ENCODE measurements at places on chromosomes 12 and 14. TPM values are rescaled to one million over a fixed set of nuclear protein-coding genes. Genes with fewer than 3 reads are reported as not detected.

DNA sequence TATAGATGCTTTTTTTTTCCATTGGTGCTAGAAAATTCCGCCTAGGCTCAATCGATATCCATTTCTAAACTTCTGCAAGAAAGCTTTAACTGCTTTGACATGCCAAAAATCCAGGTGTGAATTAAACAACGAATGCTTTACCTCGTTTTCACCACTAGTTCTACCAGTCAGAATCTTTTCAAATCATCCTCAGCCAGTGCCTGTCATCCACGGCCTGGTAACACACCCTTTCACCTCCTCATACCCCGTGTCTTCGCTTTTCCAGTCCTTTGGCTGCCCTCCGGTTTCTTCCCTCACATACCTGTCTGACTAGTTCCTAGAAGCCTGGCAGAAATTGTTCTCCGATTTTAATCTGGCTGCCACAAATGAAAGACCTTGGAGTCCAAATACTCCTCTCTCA, 1.4 kb upstream of the PHC1 start:
- no peaks in the 10 kb centered on the region for H3K27me3 ChIP-seq
- DNase-seq = no peak
- no peak overlapping the region for H3K27ac ChIP-seq
- H3K36me3 ChIP-seq = no peaks in the 10 kb centered on the region

DNA sequence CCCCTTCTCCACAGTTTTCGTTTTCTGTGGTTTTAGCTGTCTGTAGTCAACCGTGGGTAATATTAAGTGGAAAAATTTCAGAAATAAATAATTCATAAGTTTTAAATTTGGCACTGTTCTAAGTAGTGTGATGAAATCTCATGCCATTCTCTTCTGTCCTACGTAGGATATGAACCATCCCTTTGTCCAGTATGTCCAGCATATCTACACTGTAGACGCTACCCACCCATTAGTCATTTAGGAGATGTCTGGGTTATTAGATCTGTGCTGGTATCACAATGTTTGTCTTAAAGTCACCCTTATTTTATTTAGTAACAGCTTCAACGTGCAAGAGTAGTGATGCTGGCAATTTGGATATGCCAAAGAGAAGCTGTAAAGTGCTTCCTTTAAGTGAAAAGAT, 44.7 kb downstream of the ATF7IP start:
- H3K27ac ChIP-seq = no peak overlapping the region
- H3K4me1 ChIP-seq = peaks cover 69% of the 10 kb centered on the region
- peaks cover 17% of the 10 kb centered on the region for H3K36me3 ChIP-seq
- no peak for DNase-seq

- H3K4me1 ChIP-seq = peaks cover 55% of the 10 kb centered on the region
- no peaks in the 10 kb centered on the region for H3K36me3 ChIP-seq
- no peaks in the 10 kb centered on the region for H3K27me3 ChIP-seq
- H3K4me3 ChIP-seq = peak overlapping the region; percentile 26
- peak overlapping the region; percentile 81 for H3K27ac ChIP-seq
Measured at GRCh38 chr12:11545484-11546330, 103.8 kb upstream of the ETV6 start.

DNA sequence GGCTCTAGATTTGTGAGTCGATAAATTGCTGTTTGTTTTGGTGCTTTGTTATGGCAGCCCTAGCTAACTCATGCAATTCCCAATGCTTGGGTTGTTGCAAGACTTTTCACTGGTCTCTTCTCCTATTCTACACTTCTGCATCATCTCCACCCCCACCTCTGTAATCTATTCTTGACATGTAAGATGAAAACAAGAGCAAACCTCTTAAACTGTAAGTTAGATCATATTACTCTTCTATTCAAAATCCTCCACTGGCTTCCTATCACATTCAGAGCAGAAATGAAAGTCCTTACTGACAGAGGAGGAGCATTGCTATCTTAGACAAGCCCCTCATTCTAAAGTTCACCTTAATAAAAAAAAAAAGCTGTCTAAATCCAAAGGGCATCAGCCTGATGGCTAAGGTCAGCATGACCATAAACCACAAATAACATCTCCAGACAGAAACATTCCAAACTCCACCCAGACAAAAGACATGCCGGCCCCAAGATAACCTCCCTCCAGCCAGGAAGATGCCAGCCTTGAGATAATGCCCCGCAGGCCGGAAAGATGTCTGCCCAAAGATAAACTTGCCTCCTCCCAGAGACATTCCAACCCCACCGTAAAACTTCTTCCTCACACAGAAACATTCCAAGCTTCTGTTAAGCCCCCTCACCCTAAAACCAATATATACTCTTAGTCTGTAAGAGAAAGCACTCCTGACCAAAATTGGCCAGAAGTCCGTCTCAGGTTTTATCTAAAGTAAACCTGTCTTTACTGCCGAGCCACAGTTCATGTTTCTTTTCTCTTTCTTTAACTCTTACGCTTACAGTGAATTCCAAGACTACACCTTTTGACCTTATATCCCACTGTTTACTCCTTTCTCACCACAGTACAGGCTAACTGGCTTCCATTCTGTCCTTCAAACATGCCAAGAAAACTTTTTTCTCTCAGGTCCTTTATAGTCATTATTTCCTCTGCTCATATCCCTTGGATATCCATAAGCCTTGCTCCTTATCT, 308.9 kb downstream of the KCNH5 start:
- H3K27me3 ChIP-seq = no peaks in the 10 kb centered on the region
- H3K27ac ChIP-seq = no peak overlapping the region
- H3K4me1 ChIP-seq = no peaks in the 10 kb centered on the region
- no peak for DNase-seq
- H3K36me3 ChIP-seq = no peaks in the 10 kb centered on the region

DNA sequence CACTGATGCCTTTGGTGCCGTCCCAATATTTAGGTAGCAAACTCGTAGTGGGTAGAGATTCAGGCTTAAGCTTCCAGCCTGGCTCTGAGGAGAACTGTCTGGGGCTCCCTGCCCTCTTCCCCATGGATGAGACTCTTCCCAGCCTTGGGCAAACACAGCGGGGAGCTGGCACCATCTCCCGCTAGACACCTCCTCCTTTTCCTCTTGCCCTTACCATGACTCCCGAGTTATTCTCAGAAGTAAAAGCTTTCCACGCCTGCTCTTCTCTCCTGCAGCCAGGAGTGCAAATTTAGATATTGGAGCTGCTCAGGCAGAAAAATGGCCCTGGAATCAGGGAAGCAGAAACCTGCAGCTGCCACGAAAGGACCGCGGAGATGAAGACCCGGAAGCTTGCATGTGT, 45.6 kb upstream of the RBM19 start:
- H3K4me1 ChIP-seq = no peaks in the 10 kb centered on the region
- no peak overlapping the region for H3K27ac ChIP-seq
- H3K4me3 ChIP-seq = no peak overlapping the region
- peaks cover 26% of the 10 kb centered on the region for H3K27me3 ChIP-seq
- H3K36me3 ChIP-seq = no peaks in the 10 kb centered on the region
- no peak for DNase-seq

GRCh38 chr14:28773861-28774691, 7.5 kb downstream of the FOXG1 start:
- H3K4me3 ChIP-seq = no peak overlapping the region
- H3K27ac ChIP-seq = no peak overlapping the region
- H3K36me3 ChIP-seq = peaks cover 6% of the 10 kb centered on the region
- DNase-seq = no peak

GRCh38 chr14:22549981-22550673, 38.9 kb downstream of the DAD1 start:
- H3K27me3 ChIP-seq = no peaks in the 10 kb centered on the region
- H3K4me3 ChIP-seq = peak overlapping the region; percentile 67
- peaks cover 92% of the 10 kb centered on the region for H3K4me1 ChIP-seq
- peak; percentile 89 for DNase-seq
- H3K27ac ChIP-seq = peak overlapping the region; percentile 98

- peaks cover 11% of the 10 kb centered on the region for H3K27me3 ChIP-seq
- no peak overlapping the region for H3K27ac ChIP-seq
- no peaks in the 10 kb centered on the region for H3K4me1 ChIP-seq
Measured at GRCh38 chr12:125202421-125202820, 137.2 kb downstream of the AACS start.

DNA sequence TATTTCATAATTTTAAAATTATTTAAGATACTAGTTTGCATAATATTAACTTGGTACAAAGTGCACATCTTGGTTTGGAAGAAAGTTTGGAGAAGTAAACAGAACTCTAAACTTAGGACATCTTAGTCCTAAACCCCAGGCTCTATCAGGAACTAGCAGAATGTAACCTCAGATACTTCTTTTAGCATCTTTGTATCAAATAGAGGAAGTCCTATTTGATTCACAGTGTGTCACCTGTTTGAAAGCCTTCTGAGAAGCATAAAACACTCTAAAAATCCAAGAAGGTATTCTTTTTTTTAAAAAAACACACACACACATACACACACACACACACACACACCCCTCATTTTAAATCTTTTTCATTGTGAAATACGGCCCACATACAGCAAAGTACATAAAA, 12.0 kb upstream of the RNU6-7 start:
- H3K4me3 ChIP-seq = no peak overlapping the region
- peaks cover 15% of the 10 kb centered on the region for H3K4me1 ChIP-seq
- no peaks in the 10 kb centered on the region for H3K27me3 ChIP-seq
- no peak for DNase-seq
- H3K27ac ChIP-seq = no peak overlapping the region
- peaks cover 3% of the 10 kb centered on the region for H3K36me3 ChIP-seq

DNA sequence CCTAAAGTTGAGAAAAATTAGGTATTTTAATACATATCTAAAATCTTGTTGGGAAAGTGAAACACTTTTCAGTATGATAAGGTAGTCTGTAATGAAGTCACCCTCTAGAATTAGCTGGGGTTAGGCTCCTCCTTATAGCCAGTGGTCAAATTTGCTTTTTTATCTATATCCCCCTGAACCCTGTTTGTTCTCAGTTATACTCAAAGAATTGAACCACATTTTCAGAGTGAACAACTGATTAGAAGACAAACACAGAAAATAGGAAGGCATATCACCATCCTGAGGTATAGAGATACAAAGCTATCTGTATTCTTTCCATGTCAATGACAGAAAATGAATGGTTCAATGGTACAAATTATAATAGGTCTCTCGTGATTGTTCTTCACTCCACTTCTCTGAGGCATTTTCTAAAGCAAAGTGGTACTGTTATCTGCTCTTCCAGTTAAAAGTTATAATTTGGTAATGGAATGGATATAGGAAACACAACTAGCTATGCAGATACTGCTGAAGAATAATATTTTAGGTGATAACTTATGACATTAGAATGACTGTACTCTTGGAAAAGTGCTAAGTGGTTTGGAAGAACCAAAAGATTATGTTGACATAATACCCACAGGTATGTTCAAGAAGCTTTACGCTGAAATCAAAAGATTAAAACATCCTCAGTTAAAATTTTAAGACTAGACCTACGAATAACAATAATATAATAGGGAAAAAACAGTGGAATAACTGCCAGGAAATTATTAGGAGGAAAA, 27.6 kb downstream of the WASHC3 start:
- H3K4me1 ChIP-seq = no peaks in the 10 kb centered on the region
- peaks cover 22% of the 10 kb centered on the region for H3K36me3 ChIP-seq
- H3K4me3 ChIP-seq = no peak overlapping the region
- DNase-seq = no peak

DNA sequence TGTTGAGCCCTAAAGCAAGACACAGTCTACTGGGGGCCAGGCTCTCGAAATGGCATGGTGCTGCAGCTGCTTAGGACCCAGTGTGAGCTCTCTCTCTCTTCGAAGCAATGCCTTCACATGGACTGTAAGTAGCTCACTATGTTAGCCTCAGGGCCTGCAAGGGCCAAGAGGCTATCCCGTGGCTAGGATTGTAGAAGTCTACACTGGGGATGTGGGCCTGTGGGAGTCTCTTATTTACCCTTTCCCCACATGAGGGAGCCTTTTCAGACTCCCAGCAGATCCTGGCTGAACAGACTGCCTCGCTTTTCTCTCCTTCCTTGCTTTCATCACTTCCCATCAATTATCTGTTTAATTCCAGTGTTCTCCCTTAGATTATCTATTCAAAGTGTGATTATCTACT, 101.4 kb downstream of the GPR65 start:
- H3K36me3 ChIP-seq = peaks cover 3% of the 10 kb centered on the region
- H3K4me1 ChIP-seq = no peaks in the 10 kb centered on the region
- DNase-seq = no peak
- H3K27ac ChIP-seq = no peak overlapping the region

- no peak overlapping the region for H3K27ac ChIP-seq
- peaks cover 18% of the 10 kb centered on the region for H3K36me3 ChIP-seq
- H3K4me3 ChIP-seq = no peak overlapping the region
- no peaks in the 10 kb centered on the region for H3K27me3 ChIP-seq
Measured at GRCh38 chr12:26425587-26426260, 230.4 kb downstream of the SSPN start.

DNA sequence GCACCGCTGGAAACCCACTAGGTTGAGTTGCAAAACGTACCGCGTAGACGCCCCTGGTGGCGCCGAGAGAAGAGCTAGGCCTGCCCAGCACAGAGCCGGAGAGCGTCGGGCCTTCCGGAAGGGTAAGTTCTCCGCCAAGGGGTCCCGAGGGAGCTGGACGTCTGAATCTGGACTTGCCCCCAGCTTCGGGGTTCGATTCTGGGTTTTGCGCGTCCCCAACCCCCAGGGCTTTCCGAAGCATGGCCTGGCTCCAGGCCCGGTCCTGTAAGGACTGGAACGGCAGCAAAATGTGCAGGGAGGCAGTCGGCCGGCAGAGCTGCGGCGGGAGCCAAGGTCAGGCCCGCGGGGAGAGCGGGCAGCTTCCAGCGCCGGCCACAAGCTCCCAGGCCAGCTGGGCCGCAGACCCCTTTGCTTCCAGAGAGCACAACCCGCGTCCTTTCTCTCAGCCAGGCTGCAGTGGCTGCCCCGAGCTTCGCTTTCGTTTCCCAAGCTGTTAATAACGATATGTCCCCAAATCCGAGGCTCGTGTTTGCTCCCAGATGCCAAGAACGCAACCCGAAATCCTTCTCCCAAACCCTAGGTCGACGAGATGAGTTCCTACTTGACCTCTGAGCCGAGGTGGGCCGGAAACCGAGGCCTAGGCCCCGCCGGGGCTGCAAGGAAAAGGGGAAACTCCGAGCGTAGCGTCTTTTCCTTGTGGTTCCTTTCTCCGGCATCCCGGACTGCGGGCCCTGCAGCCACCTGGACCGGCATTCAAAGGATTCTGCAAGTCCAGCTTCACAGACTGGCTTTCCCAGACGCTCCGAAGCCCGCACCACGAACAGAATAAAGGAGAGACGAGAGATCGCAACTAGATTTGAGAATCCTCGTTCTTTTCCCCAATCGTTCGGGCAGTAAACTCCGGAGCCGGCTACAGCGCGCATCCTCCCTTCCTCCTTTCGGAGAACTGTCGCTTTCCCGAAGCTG, 3.2 kb upstream of the TBX5 start:
- peak overlapping the region; percentile 36 for H3K4me3 ChIP-seq
- peaks cover 81% of the 10 kb centered on the region for H3K27me3 ChIP-seq
- no peak overlapping the region for H3K27ac ChIP-seq
- H3K4me1 ChIP-seq = peaks cover 14% of the 10 kb centered on the region

- H3K4me1 ChIP-seq = peaks cover 64% of the 10 kb centered on the region
- H3K27me3 ChIP-seq = no peaks in the 10 kb centered on the region
- peak within 1 kb of the TSS; percentile 71 for H3K4me3 ChIP-seq
- peak; percentile 71 for DNase-seq
- H3K27ac ChIP-seq = peak within 1 kb of the TSS; percentile 68
Measured at GRCh38 chr14:24310646-24311604, at the start of gene LTB4R. LTB4R (plus strand) TSS chr14:24311502; CDS start chr14:24315652, 4,150 bp downstream.

The YLPM1 gene
- 47.0 TPM for total RNA-seq

The PLD4 gene
- not detected for total RNA-seq

The TAS2R50 gene
- total RNA-seq = 0.36 TPM

The GNG2 gene
- 176 TPM for total RNA-seq

The FGF6 gene
- total RNA-seq = not detected

The SCN8A gene
- total RNA-seq = 0.42 TPM

The CHFR gene
- 32.8 TPM for total RNA-seq

Measured in activated naive CD4-positive, alpha-beta T cell treated with anti-CD3 and anti-CD28 coated beads for 36 hours (primary cell).